Psoas muscle (tissue), 8 donors: ENCODE measurements at places on chromosomes 5 and 9.
A peak's percentile ranks its signal among the peaks of the same experiment; 100 is the strongest.

DNA sequence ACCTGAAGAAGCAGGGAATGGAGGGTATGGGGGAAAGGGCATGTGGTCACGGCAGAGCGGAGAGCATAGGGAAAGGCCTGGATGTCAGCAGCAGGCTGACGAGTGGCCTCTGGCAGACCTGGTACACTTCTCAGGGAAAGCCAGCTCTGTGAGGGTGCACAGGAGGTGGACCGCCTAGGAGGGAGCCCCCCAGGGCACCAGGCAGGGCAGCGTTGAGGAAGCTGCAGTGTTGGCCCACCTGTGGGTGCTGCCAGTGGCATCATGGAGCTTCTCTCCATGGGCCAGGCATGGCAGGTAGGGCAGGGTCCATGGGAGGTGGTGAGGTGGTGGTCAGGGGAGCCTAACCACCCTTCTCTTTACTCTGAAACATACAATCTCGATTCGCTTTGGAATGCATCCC is 143.0 kb upstream of the PITX1 start:
- no peak overlapping the region for H3K4me3 ChIP-seq
- H3K36me3 ChIP-seq = no peaks in the 10 kb centered on the region

DNA sequence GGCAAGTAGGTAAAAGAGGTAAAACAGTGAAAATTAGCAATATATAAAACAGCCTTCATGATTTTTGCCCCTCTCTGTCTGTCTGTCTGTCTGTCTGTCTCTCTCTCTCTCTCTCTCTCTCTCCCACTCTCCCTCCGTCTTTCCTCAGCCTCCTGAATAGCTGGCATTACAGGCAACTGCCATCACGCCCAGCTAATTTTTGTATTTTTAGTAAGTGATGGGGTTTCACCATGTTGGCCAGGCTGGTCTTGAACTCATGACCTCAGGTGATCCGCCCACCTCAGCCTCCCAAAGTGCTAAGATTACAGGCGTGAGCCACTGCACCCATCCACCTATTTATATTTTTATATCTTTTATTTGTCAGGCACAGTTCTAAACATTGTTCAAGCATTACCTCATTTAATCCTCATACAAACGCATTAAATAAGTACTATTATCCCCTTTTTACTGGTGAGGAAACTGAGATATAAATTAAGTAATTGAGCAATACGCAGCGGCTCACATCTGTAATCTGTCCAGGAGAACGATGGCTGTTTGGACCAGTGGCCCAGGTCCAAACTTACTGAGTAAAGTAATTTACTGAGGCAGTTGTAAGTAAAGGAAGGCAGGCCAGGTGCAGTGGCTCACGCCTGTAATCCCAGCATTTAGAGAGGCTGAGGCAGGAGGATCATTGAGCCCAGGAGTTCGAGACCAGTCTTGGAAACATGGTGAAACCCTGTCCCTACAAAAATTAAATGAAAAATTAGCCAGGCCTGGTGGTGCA is 60.9 kb downstream of the UBE2R2 start:
- DNase-seq = peak; percentile 64
- peak overlapping the region; percentile 73 for H3K27ac ChIP-seq
- no peak overlapping the region for H3K4me3 ChIP-seq
- H3K36me3 ChIP-seq = no peaks in the 10 kb centered on the region

DNA sequence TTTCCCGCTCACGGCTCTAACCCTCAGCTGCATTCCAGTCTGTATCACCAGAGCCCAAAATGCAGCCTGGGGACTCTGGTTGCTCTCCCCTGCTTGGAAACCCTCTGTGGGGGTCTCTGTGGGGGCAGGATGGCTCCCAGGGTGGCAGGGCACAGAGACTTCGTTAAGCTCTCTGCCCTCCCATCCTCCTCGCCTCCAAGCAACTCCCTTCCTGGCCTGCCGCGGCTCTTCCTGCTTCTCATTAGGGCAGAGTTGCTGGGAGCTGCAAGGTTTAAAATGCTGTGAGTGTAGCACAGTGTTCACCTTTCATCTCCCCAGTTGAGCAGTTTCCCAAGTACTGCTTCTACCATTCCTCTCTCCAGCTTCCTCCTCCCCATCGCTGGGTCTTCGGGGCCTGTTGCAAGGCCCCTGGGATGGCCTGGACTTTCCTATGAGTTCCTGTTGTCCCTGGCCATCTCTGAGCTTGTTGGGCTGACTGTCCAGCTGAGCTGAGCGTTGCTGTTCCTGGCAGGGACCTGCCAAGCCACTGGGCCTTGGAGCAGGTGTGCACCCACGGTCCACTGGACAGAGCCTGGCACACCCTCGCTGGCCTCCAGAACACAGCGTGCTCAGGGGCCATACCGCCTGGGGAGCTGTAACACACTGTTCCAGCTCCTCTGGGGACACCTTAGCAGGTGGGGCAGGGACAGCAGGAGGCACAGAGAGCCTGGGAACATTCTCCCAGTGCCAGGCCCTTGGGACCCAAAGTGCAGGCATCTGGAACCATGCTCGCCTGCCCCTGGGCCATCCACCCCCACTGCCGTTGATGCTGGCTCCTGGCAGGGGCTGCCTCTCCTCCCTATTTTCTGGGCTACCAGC is 188.4 kb downstream of the C9orf50 start:
- H3K27me3 ChIP-seq = no peaks in the 10 kb centered on the region
- peaks cover 8% of the 10 kb centered on the region for H3K4me1 ChIP-seq
- no peak overlapping the region for H3K4me3 ChIP-seq
- no peaks in the 10 kb centered on the region for H3K36me3 ChIP-seq
- no peak overlapping the region for H3K27ac ChIP-seq
- no peak for DNase-seq

DNA sequence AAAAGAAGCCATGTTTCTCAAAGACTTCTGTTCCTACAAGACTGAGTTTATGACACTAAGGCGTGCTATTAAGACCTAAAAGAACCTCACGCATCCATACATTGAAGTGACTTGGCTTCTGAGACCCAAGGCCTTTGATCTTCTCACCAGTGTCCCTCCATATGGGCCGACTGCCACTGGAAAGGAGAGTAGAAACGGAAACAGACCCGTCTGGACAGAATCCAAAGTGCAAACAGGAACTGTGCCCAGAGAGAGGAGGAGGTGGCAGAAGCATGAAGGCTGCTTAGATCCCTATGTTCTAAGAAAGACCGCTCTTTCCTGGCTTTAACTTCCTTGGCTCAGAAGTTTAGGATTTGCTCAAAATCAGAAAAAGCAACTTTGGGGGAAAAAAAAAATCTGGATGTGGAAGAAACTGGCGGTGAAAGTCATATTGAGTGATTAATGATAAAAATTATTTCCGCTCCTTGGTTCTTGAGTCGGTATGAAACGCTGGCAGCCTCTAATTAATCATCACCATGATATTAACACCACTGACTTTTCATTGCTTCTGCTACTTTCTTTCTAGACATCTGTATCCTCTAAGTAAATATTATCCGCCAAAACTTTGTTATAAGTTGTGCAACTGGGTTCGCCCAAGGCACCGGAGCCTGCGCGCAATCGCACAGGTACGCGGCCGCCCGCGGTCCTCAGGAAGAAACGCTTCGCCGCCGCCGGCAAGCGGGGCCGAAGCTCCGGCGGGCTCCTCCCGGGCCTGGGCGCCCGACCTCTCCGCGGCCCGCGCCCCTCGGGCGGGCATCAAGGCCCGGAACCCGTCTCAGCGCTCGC is 726 bp downstream of the DAP start:
- no peak for DNase-seq
- H3K36me3 ChIP-seq = no peaks in the 10 kb centered on the region
- H3K27ac ChIP-seq = peak overlapping the region; percentile 63
- H3K27me3 ChIP-seq = no peaks in the 10 kb centered on the region
- peak overlapping the region; percentile 77 for H3K4me3 ChIP-seq

GRCh38 chr9:17789316-17789715 is 210.4 kb downstream of the SH3GL2 start:
- no peak for DNase-seq
- H3K27me3 ChIP-seq = no peaks in the 10 kb centered on the region
- H3K4me1 ChIP-seq = no peaks in the 10 kb centered on the region
- H3K36me3 ChIP-seq = no peaks in the 10 kb centered on the region
- H3K27ac ChIP-seq = no peak overlapping the region

DNA sequence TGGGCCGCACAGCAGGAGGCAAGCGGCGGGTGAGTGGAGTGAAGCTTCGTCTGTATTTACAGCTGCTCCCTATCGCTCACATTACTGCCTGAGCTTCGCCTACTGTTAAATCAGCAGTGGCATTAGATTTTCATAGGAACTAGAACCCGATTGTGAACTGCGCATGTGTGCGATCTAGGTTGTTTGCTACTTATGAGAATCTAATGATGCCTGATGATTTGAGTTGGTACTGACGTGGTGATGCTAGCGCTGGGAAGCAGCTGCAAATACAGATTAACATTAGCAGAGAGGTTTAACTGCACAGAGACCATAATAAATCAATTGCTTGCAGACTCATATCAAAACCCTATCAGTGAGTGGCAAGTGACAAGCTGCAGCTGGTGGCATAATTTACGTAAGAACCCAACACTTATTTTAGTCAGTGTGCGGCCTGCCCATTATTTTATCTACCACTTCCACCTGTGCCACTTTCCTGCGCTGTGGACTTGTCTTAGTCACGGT is 133.4 kb upstream of the CDH9 start:
- H3K4me3 ChIP-seq = no peak overlapping the region
- no peaks in the 10 kb centered on the region for H3K27me3 ChIP-seq
- no peak for DNase-seq
- H3K27ac ChIP-seq = no peak overlapping the region

- DNase-seq = no peak
- H3K36me3 ChIP-seq = no peaks in the 10 kb centered on the region
- no peak overlapping the region for H3K4me3 ChIP-seq
- no peaks in the 10 kb centered on the region for H3K4me1 ChIP-seq
- peaks cover 18% of the 10 kb centered on the region for H3K27me3 ChIP-seq
Measured at GRCh38 chr5:170353011-170353761, 36.0 kb downstream of the KCNMB1 start.

GRCh38 chr5:87645224-87645623 is 232.5 kb upstream of the CCNH start:
- no peaks in the 10 kb centered on the region for H3K4me1 ChIP-seq
- no peaks in the 10 kb centered on the region for H3K27me3 ChIP-seq
- H3K27ac ChIP-seq = no peak overlapping the region
- no peak overlapping the region for H3K4me3 ChIP-seq
